ENCODE measurements at places on chromosomes 2 and 18. TPM values are rescaled to one million over a fixed set of nuclear protein-coding genes. Genes with fewer than 3 reads are reported as not detected.

- no peak for DNase-seq
Measured at GRCh38 chr2:176639016-176639343, 369.7 kb downstream of the MTX2 start.

Gene GRB14
- polyA plus RNA-seq = 2.4 TPM

DNA sequence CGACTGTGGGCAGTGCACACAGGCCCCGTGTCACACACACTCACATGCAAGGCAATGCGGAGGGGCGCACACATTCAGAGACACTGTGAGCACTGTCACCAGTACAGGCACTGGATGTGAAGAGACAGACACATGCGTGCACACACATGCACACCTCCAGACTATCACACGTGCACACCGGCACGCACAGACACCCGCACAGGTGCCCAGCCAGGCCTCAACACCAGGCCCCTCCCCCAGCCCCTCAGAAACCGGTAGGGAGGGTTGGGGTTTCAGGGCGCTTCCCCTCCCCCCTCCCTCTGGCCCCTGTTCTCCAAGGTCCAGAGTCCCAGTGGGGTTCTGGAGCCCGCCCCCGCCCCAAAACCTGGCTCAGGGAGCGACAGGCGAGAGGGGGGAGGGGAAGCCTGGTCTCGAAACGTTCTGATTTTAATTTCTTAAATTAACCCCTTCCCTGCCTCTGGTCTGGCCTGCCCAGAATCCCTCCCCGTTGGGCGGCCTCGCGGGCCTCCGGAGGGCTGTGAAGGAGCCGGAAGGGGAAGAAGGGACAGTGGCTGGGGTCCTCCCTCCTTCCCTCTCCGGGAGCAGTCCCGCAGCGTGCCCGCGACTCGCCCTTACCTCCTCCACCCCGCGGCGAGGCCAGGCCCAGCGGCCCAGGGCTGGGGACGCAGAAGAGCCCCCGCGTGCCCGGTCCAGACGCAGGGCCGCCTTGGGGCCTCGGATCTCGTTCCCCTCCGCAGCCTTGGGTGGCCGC, 558 bp downstream of the FBXO41 start:
- DNase-seq = no peak

- no peak for DNase-seq
Measured at GRCh38 chr2:85797921-85798320, 44.1 kb downstream of the ATOH8 start.

DNA sequence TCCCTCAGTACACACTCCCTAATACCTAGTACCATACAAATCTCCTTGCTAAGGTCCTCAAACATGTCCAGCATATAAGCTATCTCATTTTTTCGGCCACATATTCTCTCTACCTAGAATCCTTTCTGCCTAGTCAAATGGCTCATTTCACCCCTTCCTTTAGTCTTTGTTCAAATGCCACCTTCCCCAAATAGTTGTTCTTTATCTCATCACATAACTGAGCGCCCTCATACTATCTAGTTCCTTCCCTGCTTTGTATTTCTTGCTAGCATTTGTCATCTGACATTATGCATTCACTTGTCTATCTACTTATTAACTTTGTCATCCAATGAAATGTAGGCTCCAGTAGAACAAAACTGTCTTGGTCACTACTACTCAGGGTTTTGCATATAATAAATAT, 35.5 kb downstream of the RPRD1A start:
- no peak for DNase-seq

DNA sequence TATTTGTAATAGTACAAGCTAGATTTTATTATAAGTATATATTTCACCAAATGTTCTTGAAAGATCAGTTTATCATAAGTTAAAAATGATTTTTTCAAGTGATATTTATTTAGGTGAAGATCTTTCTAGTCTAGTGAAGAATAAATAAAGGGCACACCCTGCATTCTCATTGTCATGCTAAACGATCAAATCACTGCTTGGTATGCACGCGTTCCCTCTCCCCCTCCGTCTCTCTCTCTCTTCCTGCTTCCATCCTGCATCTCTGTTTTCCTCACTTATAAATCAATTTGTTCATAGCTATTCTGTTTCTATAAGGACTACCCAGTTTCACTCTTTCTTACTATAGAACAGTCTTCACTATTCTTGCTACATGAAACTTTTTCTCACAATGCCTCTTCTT, 1067.4 kb downstream of the LRP1B start:
- DNase-seq = no peak

DNA sequence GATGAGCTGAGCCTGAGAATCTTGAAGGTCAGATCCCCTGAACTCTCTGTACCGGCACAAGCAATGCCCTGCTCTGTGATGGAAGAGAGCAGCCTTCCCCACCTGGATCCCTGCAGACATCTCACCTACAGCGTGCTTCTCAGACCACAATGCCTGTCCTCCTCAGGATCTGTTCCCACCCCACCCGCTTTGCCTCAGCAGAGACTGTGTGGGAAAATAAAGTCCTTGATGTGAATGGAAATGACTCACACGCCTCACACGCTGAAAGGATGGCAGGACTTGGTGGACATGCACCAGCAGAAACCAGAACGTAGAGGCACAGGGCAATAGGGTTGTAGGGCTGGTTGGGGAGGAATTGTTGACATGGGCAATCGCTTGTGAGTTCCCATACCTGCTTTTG, 117.9 kb upstream of the POU3F3 start:
- no peak for DNase-seq

Gene EMILIN1
- 102 TPM for polyA plus RNA-seq

Gene DSG2
- 58.3 TPM for polyA plus RNA-seq

Gene PPP4R1
- polyA plus RNA-seq = 98.0 TPM

Gene DNAJB2
- 80.4 TPM for polyA plus RNA-seq

Gene MC5R
- polyA plus RNA-seq = 0.24 TPM

DNA sequence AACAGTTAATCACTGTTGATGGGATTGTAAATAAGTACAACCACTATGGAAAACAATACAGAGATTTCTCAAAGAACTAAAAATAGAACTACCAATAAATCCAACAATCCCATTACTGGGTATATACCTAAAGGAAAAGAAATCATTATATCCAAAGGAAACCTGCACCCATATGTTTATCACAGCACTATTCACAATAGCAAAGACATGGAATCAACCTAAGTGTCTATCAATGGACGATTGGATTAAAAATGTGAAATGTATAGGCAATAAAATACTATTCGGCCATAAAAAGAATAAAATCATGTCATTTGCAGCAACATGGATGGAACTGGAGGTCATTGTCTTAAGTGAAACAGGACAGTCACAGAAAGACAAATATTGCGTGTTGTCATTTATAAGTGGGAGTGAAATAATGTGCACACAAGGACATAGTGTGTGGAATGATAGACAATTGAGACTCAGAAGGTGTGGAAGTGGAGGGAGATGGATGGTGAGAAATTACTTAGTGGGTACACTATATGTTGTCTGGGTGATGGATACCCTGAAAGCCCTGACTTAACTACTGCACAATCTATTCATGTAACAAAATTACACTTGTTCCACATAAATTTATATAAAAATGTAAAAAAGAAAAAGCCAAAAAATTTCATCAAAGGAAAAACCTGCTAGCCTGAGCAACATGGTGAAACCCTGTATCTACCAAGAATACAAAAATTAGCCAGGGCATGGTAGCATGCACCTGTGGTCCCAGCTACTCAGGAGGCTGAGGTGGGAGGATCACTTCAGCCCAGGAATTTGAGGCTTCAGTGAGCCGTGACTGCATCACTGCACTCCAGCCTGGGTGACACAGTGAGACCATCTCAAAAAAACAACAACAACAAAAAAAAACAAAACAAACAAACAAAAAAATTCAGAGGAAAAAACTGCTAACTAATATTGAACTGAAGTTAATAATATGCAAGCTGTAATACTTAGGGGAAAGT, 12.6 kb downstream of the APOB start:
- no peak for DNase-seq

Gene TUBB8B
- polyA plus RNA-seq = 0.14 TPM

Gene RNU2-63P
- polyA plus RNA-seq = 0.81 TPM

- DNase-seq = no peak
Measured at GRCh38 chr2:209993968-209994367, 8.5 kb upstream of the RPE start.

Gene AGAP1
- polyA plus RNA-seq = 19.9 TPM

Gene TEKT4
- not detected for polyA plus RNA-seq

DNA sequence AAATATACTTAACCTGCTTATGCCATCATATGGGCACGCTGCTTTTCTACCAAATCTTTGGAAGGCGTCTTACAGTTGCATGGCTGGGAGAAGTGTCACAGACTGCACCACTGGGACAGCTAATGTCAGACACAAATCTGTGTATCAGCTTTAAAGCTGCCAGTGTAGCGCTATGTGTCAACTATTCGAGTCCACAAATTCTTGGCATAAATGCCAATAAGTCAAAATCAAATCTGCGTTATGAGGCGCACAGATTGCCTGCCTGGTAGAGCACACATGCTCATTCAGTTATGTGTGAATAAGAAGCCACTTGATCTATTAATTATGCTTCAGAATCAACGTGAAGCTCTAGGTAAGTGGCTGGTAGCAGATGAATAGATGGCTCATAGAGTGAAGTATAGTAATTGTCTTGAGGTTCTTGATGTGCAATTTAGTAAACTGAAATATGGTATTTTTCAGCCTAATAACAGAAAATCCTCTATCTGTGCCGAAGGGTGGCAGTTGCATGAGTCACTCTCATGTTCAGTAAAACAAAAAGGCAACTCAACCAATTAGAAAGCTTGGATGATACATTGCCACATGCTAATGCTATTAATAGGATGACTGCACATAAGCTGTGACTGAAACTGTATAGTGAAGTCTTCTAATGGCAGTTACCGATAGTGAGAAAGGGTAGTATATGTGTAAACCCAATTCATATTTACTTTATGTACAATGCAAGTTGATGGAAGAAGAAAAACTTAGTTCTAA, 52.0 kb downstream of the DCC start:
- no peak for DNase-seq

DNA sequence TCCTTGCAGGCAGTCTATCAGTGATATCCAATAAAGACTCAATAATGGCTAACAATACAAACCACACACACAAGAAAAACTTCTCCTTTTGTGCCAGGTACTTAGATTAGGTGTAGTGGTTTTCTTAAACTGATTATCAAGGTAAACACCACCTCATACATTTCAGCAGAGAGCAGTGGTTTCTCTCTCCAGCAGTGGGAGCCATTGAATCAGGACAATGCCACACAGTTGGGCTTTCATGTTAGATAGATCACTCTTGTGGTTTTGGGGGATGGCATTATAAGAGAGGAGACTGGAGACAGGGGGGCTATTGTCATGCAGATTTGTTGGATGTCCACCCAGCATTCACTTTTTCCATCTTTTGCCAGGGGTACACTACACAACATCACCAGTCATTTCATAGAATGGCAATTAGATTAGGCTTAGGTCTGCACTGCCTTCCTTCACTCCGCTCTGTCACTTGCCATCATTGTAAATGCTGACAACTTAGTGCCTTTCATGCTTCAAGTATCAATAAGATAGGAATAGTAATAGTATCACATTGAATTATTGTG, 13.6 kb upstream of the IRS1 start:
- DNase-seq = no peak

GRCh38 chr2:36355151-36355889, at the start of gene CRIM1:
CRIM1 (plus strand) TSS chr2:36355778; CDS start chr2:36356293, 515 bp downstream.
- peak; percentile 82 for DNase-seq

DNA sequence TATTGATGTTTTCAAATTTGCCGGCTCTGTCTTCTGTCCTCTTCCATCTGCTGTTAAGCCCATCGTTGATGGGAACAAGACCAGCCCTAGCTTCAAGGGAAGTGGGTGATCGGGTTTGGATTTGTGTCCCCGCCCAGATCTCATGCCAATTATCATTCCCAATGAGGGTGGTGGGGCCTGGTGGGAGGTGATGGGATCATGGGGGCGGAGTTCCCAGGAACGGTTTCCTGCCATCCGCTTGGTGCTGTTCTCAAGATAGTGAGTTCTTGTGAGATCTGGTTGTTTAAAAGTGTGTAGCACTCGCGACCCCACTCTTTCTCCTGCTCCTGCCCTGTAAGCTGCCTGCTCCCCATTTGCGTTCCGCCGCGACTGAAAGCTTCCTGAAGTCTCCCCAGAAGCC, 9.5 kb downstream of the ASB18 start:
- no peak for DNase-seq

DNA sequence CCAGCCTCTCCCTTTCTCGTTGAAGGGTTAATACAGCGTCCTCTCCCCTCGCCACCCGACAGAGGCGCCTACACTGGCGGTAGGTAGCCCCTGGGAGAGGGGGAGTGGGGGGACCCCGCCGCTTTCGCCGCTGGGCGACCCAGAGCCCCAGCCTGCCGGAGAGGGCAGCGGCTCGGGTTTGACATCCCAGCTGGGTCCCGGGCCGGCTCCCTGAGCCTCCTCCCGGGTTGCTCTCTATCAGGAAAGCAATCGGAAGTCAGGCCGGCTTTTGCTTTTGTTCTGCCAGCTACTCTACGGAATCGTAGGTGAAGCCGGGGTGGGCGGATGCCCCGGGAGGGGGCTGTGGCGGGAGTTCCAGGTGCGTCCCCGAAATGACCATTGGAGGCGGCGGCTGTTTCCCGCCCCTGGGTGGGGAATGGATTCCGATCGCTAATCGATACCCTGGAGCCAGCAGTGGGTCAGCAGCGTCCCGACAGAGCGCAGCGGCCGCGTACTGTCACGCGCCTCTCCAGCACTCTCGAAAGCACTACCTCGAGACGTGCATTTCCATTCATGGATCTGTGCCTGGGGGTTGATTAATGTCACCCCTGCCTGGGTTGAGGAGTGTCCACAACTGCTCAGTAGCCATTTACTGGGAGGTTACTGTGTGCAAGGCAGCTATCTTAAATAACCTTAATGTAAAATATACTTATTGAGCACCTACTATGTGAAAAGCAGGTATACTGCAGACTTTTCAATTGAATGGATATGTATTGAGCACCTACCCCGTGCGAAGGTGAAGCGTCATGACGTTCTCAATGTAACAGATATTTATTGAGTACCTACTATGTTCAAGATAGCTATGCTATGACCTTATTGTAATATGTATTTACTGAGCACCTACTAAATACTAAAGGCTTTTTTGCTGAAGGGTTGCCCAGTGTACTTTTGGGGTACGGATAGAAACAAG, 1.1 kb downstream of the MAPK4 start:
- no peak for DNase-seq

Gene CHCHD5
- 18.2 TPM for polyA plus RNA-seq

DNA sequence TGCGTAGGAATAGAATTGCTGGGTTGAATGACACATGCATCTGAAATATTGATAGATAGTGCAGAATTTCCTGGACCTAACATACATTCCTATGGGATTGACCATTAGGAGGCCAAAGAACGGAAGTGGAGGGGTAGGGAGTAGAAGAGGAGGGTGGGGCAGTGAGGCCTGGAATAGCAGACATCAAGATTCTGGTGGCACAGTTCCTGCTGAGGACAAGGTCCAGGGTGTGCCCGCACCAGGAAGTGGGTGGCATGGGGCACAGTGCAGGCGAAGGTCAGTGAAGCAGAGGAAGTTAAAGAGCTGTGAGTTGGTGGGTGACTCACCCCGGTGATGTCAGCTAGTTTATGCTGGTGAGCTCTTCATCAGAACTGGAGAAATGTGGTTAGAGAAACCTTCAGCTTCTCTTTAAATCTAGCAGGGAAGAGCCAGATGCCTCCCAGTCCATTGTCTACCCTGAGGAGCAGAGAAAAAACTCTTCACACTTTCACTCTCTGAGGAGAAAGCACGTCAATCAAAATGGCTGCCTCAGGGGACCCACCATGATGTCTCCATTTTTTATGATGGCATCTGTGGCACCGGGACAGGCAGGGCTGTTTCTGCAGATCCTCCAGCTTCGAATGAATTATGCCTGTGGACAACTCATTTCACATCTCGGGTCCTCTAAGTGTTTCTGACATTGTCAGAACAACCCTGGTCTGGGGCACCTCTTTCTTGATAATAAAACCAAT, 55.9 kb upstream of the CTLA4 start:
- DNase-seq = no peak

All from left renal pelvis (tissue), 4 donors.